HCT116 (cell line): ENCODE measurements at places on chromosomes 6 and 20.

GRCh38 chr20:33663161-33664084 is 1.3 kb downstream of the C20orf144 start:
- DNase-seq = no peak

DNA sequence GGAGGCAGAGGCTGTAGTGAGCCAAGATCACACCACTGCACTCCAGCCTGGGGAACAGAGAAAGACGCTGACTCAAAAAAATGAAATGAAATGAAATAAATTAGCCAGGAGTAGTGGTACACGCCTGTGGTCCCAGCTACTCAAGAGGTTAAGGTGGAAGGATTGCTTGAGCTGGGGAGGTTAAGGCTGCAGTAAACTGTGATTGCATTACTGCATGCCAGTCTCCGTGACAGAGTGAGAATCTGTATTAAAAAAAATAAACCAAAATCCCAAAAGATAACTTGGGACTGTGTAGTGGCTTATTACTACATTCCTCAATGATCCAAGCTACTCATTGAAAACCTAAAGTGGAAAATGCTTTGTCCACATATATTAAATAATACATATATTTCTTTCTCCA is 87.0 kb downstream of the SGK1 start:
- DNase-seq = no peak

- no peak for DNase-seq
These were observed 29.4 kb downstream of the RAET1L start for GRCh38 chr6:149995971-149996370.

GRCh38 chr6:3607599-3607998 is 143.9 kb downstream of the PXDC1 start:
- DNase-seq = no peak

GRCh38 chr6:39100358-39100757 is 14.6 kb downstream of the SAYSD1 start:
- DNase-seq = no peak

GRCh38 chr6:33213989-33214335 is 5.7 kb downstream of the RING1 start:
- no peak for DNase-seq

DNA sequence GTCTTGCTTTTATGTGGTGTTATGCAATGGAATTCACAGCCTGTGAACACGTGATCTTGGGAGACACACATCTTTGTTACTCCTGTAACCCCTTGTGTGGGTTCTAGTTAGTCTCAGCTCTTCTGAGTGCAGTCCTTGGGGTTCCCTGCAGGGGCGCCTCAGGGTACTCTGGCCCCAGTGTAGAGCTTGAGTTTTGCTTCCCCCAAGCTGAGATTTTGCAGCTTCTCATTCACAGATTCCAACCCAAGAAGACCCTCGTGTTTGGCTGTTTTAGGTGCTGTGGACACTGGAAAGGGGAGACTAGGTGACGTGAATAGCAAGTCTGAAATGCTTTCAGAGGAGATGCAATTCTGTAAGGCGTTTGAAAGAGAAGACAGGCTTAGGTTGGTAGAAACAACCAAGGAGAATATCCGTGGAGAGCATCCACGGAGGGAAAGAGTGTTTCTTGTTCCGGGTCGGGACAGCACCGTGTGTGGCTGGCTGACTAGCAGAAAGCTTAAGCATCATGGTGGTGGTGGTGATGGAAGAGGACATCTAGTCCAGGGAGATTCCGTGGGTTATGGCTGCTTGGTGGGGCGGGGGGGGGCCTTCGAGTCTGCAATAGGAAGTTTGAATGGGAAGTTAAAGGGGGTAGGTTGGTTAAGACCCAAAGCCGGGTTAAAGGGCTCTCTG is 30.1 kb downstream of the DUSP22 start:
- no peak for DNase-seq

DNA sequence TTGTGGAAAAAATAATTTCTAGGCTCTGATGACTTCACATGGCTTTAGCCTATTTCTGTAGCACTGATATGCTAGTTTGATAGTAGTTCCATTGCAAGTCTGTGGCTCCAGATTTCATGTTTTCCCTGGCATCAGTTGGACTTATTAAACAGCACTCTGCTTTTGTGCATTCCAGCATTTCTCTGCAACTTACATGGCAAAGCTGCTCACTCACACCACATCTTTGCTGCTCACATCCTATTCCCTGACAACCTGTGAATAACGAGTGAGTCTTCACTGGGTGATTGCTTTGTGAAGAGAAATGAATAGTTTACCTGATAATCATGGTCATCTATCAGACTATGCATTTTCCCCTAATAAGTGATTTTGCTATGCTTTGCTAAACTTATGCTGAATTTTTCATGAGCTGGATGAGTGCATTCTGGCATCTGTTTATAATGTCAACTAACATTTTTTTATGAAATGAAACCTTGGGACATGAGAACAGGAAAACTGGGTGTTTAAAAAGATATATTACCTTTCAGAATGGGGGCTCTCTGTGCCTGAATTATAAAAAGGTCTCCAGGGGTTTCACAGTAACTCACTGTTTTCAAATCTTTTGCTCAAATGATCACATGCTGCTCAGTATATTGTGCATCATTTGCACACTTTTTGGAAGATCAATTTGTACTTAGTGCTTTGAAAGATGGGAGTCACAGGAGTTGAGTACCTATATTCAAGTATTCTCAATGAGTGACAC is 301.8 kb downstream of the TBC1D32 start:
- DNase-seq = no peak

GRCh38 chr6:1686117-1687098 is 76.7 kb downstream of the FOXC1 start:
- DNase-seq = no peak

DNA sequence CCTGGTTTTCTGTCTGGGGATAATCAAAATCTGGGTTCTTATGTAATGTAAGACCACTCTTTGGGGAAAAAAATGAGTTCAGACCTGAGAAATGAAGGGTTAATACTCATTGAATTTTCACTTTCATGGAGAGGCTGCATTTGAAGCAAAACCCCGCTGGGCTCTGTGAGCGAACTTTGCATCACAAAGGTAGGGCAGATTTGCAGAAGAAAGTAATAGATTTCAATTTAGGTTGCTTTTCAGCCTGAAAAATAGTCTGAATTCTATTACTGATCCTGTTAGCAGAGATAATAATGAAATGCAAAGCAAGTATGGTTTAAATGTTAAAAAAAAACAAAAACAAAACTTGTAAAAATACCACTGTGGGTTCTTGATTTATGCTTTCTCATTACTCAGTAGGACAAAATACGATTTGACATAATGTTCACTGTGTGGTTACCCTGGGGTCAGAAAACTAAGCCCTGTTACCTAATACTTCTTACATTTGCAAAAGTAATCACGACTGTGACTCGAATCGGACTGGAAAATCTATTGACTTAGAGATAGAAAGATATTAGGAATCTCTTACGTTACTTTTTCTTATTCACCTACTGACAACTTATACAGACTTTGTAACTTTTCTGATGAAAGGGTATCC is 72.2 kb downstream of the UST start:
- no peak for DNase-seq

DNA sequence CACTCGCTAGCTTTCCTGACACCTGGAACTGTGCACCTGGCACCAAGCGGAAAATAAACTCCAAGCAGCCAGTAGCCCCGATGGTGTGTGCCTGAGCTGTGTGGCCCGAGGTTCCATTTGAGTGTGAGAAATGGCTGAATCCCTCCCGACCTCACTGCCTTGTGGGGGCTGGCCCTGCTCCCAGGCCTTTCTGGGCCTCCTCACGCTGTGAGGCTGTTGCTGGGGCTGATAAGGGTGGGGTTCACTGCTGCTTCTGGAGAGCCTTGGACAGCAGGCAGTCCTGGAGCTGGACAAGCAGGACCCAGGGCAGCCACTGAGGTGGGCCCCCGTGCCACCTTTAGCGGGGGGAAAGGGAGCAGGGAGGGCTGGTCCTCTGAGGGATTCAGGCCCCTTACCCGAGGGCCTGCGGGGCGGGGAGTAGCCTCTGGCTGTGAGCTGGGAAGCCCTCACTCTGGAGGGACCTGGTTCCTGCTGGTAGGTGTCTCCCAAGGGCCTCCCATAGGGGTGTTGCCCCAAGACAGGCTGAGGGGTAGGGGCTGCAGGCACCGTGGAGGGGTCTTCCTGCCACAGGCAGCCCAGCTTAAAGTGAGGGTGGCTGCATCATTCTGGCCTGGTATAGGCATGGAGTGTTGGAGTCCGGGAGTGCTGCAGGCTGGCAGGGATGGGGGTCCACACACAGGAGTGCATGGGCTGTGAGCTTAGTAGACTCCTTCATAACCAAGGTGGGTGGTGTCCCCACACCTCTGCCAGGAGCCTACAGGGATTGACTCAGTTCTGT is 1.7 kb downstream of the PPDPF start:
- DNase-seq = no peak
